ENCODE measurements at places on chromosomes 12 and 14. TPM values are rescaled to one million over a fixed set of nuclear protein-coding genes. Genes with fewer than 3 reads are reported as not detected.

SDSL gene
- total RNA-seq, result 8.3 TPM

SIX1 gene
- total RNA-seq, result 18.0 TPM

HPD gene
- 0.93 TPM for total RNA-seq

DHRS7 gene
- total RNA-seq, result 84.1 TPM

LTB4R gene
- 6.7 TPM for total RNA-seq

TAS2R9 gene
- not detected for total RNA-seq

CD163L1 gene
- total RNA-seq, result 5.8 TPM

OR4E2 gene
- not detected for total RNA-seq

TOMM20L gene
- total RNA-seq, result not detected

GYS2 gene
- not detected for total RNA-seq

All from metanephros (tissue), 2 donors.